ENCODE measurements at places on chromosomes 11 and 22. TPM values are rescaled to one million over a fixed set of nuclear protein-coding genes. Genes with fewer than 3 reads are reported as not detected.

IL18 gene
- total RNA-seq: 59.1 TPM

C11orf86 gene
- total RNA-seq: not detected

ART1 gene
- total RNA-seq: not detected

GGTLC3 gene
- total RNA-seq: not detected

EEF1G gene
- 1,773 TPM for total RNA-seq

EMID1 gene
- 3.1 TPM for total RNA-seq

ALDH3B2 gene
- 4.8 TPM for total RNA-seq

XKR3 gene
- not detected for total RNA-seq

KRTAP5-2 gene
- total RNA-seq: not detected

SLC5A4 gene
- total RNA-seq: not detected

ABTB2 gene
- 12.7 TPM for total RNA-seq

TSGA10IP gene
- not detected for total RNA-seq

SCGB1A1 gene
- total RNA-seq: not detected

CNGA4 gene
- total RNA-seq: not detected
